ENCODE measurements at places on chromosomes 1 and 21. TPM values are rescaled to one million over a fixed set of nuclear protein-coding genes. Genes with fewer than 3 reads are reported as not detected.

PGLYRP4 gene
- not detected for total RNA-seq

ADGRB2 gene
- total RNA-seq, result 34.8 TPM

PHGDH gene
- total RNA-seq, result 82.0 TPM

SMYD2 gene
- total RNA-seq, result 31.0 TPM

SLC6A17 gene
- 5.7 TPM for total RNA-seq

B3GALNT2 gene
- 40.7 TPM for total RNA-seq
